ENCODE measurements at places on chromosomes 4 and X. TPM values are rescaled to one million over a fixed set of nuclear protein-coding genes. Genes with fewer than 3 reads are reported as not detected.

SNCA gene
- total RNA-seq: 84.3 TPM

PLP1 gene
- total RNA-seq: 482 TPM

SLC16A2 gene
- total RNA-seq: 12.3 TPM

ERAS gene
- total RNA-seq: not detected

TMEM150C gene
- 6.3 TPM for total RNA-seq

MAGEE2 gene
- not detected for total RNA-seq

Data from tibial nerve (tissue), 4 donors.